Pancreas (tissue), 10 donors: ENCODE measurements at places on chromosomes 12 and 14. TPM values are rescaled to one million over a fixed set of nuclear protein-coding genes. Genes with fewer than 3 reads are reported as not detected.
A peak's percentile ranks its signal among the peaks of the same experiment; 100 is the strongest.

DNA sequence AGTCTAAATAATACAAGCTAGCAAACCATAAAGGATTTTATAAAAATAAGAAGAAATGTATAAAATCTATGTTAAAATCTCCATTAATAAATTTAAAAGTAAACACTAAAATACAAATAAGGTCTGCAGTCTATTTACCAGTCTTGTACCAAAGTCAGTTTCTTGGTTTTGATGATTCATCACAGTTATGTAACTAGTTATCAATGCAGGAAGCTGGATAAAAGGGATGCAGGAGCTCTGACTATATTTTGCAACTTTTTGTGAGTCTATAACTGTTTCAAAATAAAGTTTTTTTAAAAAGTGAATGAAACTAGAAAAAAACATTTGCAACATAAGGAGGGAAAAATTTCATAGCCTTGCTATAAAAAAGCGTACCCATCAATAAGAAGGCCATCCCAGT, 151.5 kb downstream of the DERA start:
- no peak for DNase-seq

- no peak for DNase-seq
Observed at GRCh38 chr12:126663304-126664094, 1598.3 kb downstream of the AACS start.

DNA sequence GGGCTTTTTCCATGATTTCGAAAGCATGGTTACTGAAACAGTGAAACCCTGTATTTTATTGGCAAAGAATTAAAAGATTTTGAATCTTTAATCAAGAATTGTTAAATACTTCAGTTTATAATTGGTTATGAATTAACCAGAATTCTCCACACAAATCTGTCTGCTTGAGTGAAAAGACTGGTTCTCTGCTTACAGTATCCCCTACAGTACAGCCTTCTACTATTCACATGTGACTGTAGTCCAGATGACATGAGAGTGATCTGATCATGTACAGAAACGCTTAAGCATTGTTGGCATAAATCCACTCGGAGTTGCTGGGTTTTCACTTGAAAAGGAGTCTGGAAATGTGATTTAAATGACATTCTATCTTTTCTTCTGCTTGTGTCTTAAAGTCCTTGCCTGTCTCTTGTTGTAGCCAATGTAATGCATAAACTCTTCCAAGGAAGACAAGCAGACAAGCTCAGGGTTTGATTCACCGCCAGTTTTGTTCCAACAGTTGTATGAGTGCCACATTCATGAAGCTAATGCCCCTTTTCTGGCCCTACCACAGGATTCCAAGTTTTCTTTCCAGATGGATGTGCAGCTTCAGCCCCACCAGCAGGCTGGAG, 222.0 kb upstream of the LRIG3 start:
- DNase-seq: no peak

GRCh38 chr14:57066887-57067513, 201.7 kb downstream of the EXOC5 start:
- peak; percentile 48 for DNase-seq

DNA sequence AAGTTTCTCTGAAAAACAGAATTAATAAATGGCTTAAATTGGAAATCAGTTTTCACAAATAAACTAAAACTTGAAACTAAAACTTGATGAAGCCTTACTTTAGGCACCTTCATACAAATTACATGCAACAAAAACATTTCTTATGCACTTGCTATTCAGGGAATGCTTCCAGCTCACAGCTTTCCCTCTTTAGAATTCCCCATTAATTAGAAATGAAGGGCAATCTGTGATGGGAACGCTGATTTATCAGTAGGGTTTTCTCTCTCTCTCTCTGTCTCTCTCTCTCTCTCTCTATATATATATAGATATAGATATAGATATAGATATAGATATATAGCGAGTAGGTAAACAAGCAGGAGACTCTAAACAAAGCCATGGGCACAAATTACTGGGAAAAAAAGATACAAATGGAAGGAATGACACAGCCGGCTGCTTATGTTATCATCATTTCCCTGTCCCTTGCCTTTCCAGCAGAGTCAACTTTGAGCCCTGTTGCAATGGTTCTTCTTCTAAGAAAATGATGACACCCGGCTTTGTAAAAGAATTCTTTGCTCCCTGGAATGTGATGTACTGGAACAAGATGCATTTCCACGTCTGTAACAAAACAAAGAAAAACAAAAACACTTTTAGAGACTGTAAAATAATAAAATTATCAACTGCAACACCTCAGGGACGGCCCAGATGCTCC, 1121.6 kb upstream of the TMEM132C start:
- DNase-seq: no peak

DNA sequence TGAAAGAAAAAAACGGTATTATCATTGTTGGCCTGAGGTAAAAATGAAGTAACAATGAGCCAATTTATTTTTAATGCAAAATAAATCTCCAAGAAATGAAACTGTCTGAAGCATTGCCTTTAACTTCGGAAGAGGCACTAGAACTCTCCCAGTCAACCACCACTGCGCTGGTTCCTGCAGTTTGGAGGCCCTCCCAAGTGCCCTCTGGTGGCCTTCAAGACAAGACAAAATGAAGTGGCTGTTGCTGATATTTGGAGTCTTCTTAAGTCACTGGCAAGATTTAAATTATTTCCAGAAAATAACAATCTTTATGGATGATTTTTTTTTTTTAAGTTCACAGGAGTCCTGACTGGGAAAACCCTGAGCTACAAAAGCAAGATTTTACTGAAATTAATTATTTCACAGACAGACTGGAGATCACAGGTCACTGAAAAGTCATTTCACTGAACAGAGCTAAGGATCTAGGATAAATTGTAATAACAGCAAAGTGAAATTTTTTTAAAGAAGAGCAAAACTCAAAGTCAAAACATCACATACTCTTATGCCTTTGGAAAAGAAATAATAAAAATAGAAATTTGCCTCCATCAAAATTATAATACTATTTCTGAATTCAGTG, 58.2 kb downstream of the DICER1 start:
- peak; percentile 25 for DNase-seq

GRCh38 chr12:117622087-117622486, 260.7 kb upstream of the NOS1 start:
- no peak for DNase-seq

- DNase-seq: no peak
Observed at GRCh38 chr14:30882431-30882830, 8.1 kb downstream of the COCH start.

Gene PAH
- total RNA-seq: 5.9 TPM

Gene KRT8
- total RNA-seq: 464 TPM

Gene IL26
- total RNA-seq: not detected

Gene IQSEC3
- total RNA-seq: 1.0 TPM

Gene PAX9
- total RNA-seq: not detected

Gene IL31
- total RNA-seq: not detected

Gene PLA2G1B
- total RNA-seq: 6,157 TPM

Gene TSHR
- not detected for total RNA-seq

Gene TRAF3
- total RNA-seq: 6.3 TPM

Gene ACOT6
- total RNA-seq: not detected

Gene CYP46A1
- 1.8 TPM for total RNA-seq

Gene TNS2
- 22.7 TPM for total RNA-seq
